ENCODE measurements at places on chromosomes 4 and X.

DNA sequence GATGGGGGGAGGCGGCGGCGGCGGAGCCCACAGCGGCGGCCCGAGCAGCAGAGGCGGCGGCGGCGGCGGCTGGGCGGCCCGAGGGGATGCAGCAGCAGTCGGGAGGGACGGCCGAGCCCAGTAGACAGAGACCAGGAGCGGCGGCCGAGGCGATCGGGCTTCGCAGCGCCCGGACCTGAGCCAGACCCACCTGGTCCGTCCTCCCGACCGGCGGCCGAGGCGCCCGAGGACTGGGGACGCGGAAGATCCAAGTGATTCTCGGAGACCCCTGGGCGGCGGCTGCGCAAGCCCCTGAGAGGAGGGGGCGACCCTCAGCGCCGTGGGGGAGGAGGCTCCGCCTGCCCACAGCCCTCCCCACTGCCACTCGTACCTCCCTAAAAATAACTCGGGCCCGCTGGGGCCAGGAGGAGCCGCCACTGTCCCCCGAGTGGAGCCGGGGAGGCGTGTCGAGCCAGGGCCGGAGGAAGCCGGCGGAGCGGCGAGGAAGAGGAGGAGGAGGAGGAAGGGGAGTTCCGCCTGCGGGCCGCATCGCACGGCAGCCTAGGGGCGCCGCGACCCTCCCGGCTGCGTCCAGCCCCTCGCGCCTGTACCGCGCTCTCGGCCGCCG, 608 bp downstream of the RAPGEF2 start:
- peak; percentile 6 for DNase-seq

GRCh38 chr4:18570370-18570769, 548.8 kb upstream of the LCORL start:
- DNase-seq, result no peak

DNA sequence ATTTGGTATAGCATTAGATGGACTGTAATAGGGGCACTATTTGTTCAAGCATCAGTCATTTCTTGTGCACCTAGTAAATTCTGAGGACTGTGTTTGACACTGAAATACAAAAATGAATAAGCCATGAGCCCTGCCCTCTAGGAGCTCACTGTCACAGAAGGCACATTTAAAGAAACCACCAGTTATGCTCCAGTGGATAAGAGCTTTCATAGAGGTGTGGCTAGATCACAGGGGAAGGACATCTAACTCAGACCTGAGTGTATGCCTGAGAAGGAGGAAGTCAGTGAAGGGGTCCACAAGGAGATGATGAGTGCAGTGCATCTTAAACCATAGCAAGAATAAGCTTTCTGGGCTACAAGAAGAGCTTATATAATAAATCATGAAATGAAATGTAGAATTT, 40.1 kb downstream of the BTC start:
- DNase-seq, result no peak

DNA sequence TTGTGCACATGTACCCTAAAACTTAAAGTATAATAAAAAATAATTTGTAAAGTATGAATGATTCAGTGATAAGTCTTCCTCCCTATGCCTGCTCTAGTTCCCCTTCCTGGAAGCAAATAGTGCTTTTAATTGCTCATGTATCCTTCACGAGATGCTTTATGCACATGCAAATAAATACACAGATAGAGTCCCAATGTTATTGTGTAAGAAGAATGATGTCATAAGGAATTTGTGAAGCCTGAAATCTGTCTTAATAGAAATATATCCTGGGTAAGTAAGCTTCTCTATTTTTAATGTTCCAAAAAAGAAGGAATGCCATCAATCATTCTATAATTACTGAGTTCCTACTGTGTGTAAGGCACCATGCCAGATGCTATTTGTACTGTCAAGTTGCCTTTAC, 157.5 kb upstream of the SLC4A4 start:
- no peak for DNase-seq

Measured in stimulated activated CD4-positive, alpha-beta T cell treated with anti-CD3 and anti-CD28 coated beads, Interleukin-15, amount 100 ng/mL, for 1 hour (primary cell).